D341Med (cell line): ENCODE measurements at places on chromosomes 7 and 10.

- DNase-seq, result no peak
These were observed 159.3 kb upstream of the TMEM196 start for GRCh38 chr7:19932549-19933249.

DNA sequence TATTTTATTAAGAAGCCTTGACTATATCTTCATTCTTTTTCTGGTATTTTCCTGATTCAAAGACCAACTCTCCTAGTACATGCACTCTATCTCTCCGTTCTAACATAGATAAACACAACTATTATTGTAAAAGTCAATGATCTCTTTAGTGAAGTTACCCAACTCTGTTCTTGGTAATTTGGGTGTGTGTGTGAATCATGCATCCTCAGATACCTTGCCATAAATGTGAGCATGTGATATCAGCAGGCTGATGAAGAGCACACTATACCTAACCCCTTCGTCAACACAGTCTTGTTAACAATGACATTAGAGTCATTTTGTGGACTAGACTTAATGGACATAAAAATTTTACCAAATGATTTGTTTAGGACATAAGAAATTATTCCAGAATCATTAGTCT, 1122.1 kb downstream of the XPNPEP1 start:
- DNase-seq, result no peak

DNA sequence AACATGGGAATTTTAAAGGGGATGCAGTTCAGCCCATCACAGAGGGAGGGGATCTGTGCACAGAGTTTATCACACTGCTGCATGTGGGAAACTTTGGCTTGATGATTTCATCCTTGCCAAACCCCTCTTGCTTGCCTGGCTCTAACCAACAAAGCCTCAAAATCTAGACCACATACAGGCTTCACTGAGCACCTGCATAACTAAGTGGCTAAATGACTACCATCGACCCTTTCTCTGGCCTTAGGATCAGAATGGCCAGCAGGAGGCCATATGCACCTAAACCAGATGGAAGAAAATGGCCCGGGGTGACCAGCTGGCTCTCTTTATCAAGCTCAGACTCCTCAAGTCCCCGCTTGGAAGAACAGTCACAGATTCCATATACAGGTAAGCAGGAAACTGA, 15.6 kb upstream of the ZNF25 start:
- no peak for DNase-seq

DNA sequence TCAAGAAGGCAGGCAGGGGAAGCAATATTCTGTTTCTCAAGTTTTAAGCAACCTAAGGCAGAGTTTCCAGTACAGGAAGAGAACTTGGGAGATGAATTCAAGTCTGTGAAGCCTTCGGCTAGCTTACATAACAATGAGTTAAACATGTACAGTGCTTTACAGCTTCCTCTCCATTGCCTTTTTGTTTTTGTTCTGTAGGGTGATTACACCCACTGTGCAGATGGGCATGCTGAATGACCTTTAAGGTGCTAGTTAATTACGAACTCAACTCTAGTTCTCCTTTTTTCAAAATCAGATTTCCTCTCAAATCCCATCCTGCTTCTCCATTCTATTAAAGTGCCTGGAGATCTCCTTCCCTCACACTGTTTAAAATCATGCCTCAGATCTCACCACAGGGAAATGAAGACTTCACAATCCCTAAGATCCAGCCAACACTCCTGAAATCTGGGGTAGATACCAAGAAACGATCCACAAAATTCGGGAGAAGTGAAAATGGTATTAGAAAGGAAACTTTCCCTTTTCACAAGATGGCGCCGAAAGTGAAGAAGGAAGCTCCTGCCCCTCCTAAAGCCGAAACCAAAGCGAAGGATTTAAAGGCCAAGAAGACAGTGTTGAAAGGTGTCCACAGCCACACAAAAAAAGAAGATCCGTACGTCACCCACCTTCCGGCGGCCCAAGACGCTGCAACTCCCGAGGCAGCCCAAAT, 16.8 kb upstream of the MSMB start:
- DNase-seq, result no peak

- no peak for DNase-seq
These were observed 896.0 kb downstream of the LRMDA start for GRCh38 chr10:76327441-76327840.

DNA sequence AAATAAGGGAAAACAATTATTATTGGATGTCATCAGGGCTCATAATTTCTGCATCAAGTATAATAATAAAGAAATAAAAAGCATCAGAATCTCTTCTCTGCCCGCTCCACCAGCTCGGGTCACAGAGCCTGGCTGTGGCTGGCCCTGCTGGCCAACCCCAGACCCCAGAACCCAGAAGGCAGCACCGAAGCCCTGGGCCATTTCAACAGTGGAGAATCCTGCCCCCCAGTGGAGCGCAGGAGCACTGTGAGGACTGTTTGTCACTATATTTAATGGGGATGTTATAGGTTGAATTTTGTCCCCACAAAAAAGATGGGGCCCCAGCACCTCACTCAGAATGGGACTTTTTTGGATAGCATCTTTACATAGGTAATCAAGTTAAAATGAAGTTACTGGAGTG, 27.3 kb downstream of the DENND11 start:
- peak; percentile 62 for DNase-seq

- DNase-seq, result no peak
These were observed 20.3 kb downstream of the SEC61G start for GRCh38 chr7:54738737-54739136.

GRCh38 chr10:27628621-27629020, 117.0 kb downstream of the MKX start:
- DNase-seq, result no peak
